Esophagus mucosa (tissue), 1 donor: ENCODE measurements at places on chromosomes 6 and 20. TPM values are rescaled to one million over a fixed set of nuclear protein-coding genes. Genes with fewer than 3 reads are reported as not detected.
A peak's percentile ranks its signal among the peaks of the same experiment; 100 is the strongest.

The CLPSL2 gene
- total RNA-seq = not detected

The ADISSP gene
- 29.1 TPM for total RNA-seq

GRCh38 chr20:64254156-64254555 is 1.4 kb upstream of the PCMTD2 start:
- ATAC-seq = no peak

DNA sequence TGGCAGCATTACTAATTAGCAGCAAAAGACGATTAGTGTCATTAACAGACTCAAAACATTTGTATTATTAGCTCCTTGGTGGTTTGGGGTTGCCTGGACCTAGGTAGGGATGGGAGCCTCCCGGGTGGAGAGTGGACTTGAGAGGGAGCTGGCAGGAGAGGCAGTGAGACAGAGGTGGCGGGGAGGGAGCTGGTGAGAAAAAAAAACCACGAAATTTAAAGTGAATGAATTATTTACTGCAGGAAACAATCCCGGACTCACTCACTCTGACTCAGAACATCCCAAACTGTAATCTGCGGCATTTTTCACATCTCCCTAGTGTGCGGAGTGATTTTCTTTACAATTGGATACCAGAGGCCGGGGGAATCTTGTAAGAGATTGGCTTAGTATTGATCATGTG is 14.3 kb upstream of the CDH22 start:
- no peak for ATAC-seq

DNA sequence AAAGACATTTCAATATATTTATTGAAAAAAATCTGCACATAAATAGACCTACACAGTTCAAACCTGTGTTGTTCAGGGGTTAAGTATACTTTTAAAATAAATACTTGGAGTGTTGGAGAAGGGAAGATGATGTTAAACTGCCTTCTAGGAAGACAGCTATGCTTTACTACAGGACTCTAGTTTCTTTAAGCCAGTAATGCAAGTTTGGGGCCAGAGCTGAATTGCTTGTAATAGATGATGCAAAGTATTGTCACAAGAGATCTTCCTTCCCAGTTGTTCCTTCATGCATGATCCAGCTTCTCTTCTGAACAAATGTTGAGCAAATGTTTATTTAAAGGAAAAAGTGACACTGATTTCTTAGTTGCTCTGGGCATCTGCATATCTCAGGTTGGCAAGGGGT is 20.2 kb upstream of the RIMS4 start:
- ATAC-seq = no peak

DNA sequence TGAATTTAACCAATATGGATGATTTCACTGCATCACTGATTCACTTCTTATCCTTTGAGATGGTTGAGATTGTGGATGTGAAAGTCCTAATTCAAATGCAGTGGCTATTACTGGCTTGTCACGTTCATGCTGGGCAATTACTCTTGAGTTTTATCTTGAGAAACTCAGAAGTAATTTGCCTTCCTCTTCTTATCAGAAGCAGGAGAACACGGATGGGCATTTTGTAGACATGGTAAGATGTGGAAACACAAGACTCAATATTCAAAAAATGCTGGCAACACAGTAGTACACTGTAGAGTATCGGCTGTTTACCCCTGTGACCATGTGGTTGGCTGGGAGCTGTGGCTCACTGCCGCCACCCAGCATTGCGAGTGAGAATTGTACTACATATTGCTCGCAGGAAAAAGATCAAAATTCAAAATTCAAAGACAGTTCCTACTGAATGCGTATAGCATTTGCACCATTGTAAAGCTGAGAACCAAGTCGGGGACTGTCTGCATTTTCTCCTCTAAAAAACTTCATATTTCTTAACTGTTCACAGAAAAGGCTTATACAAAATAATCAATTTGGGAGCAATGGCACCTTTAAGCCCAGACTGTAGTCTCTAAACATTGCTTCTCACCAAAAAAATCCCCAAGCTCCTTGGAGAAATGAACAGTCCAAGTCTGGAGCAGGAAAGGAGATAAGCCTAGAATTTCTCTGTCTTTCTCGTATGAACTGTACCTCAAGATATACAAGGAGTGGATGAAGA is 61.9 kb upstream of the ELOVL5 start:
- peak; percentile 70 for ATAC-seq

The KHDRBS2 gene
- total RNA-seq = 0.12 TPM
